SW 1271 (cell line): ENCODE measurements at places on chromosomes 6 and 20.
A peak's percentile ranks its signal among the peaks of the same experiment; 100 is the strongest.

DNA sequence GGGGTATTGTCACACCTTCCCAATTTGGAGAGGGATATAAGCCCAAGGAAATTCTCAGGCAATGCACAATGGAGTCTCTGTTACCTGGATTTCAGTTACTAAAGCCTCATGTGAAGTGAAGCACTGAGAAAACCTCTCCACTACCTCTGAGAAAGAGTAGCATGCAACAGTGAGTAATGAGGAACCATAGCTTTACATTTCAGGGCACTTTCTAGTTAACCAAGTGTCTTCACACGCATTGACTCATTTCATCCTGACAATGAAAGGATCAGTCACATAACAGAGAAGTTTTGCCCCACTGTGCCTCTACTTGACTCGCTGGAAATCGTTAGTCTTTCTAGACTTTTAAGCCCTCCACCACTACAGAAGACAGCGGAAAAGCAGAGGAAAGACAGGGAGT lies 86.2 kb upstream of the ARID1B start:
- no peak for DNase-seq

DNA sequence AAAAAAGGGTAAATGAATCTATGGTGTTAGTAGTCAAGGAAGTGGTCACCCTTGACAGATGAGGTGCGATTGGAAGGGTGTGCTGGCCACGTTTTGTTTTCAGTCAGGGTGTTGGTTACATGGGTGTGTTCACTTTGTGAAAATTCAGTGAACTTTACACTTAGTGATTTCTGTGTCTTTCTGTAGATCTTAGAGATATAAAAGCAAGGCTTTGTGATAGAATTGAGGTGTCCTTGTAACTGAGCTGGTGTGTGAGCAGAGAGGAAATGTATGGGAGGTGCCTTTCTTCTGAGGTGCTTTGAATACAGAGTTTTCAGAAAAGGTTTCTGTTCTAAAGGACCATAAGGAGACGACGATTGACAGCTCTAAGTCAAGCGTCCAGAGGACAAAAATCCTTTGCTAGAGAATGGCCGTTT lies 90.5 kb downstream of the SAMD3 start:
- DNase-seq, result no peak

DNA sequence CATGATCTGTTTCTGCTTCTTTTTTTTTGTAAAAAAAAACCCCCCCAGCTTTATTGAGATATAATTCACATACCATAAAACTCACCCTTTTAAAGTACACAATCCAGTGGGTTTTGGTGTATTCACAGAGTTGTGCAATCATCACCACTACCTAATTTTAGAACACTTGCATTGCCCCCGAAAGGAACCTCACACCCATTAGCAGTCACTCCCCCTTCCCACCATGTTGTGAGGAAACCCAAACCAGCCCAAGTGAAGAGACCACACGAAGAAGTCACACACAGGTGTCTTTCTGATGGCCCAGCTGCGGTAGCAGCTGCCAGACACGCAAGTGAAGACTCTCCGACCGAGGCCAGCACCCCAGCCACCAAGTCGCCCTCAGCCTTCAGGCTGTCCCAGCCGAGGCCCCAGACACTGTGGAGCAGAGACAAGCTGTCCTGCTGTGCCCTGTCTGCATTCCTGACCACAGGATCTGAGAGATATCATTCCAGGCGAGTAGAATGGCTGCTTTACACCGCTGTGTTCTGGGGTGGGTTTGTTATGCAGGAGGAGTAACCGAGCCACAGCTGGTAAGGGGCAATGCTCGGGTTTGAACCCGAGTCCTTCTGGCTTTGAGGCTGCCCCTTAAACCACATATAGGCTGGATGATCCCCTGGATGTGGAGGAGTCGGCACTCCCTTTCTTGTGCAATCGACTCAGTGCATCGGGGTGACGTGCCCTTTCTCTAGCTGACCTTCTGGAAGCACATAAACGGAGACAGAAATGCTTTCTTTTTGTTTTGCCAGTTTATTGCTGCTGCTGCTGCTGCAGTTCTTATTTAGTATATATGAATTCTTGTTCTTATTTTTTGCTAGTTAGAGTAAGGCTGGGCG lies 59.1 kb upstream of the PTPN1 start:
- no peak for DNase-seq

- DNase-seq, result no peak
Observed at GRCh38 chr6:79426625-79427278, 110.5 kb downstream of the LCA5 start.

GRCh38 chr20:1720845-1721475 lies 63.4 kb upstream of the SIRPG start:
- DNase-seq, result no peak

DNA sequence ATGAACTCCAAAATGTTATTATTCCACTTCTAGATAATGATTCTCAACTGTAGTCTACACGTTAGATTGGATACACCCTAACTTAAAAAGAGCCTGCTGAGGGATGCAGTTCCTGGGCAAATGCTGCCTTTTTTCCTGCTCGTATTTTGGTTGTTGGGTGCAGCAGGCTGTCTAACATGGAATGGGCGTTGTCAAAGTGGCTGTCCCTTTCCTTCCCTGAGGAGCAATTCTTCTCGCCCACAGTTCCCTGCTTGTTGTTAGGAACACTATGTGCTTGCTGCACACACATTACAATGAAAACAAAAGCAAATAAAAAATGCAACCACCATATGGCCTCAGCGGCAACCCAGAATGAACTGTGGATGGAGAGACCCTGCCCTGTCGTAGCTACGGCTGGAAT lies 1.7 kb upstream of the ADGRF5 start:
- DNase-seq, result no peak

- no peak for DNase-seq
Observed at GRCh38 chr6:167238146-167238693, 52.9 kb upstream of the UNC93A start.

GRCh38 chr6:95228636-95229035 lies 348.7 kb upstream of the MANEA start:
- no peak for DNase-seq

- no peak for DNase-seq
Observed at GRCh38 chr20:37315452-37316110, 26.1 kb downstream of the MANBAL start.

GRCh38 chr6:159726255-159726917 lies 920 bp upstream of the WTAP start:
- DNase-seq, result no peak

GRCh38 chr6:9659848-9660247 lies 755.0 kb downstream of the TFAP2A start:
- no peak for DNase-seq

DNA sequence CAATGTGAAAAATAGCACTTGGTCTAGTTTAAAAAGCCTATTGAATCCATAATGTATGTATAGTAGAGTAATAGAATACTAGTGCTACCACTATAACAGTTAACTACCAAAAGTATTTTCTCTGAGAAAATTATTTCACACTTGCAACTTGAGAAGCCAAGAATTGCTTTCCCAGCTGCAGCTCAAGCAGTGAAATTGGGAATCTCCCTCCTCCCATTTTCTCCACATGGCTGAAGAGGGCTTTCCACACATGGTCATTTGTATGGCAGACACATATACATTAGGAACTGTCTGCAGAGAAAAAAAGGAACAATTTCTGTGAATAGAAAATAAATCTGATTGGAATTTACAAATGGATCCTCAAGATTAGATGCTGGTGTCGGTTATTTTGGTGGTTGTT lies 34.5 kb downstream of the TOMM6 start:
- no peak for DNase-seq

GRCh38 chr20:34150306-34151000 lies 38.4 kb upstream of the EIF2S2 start:
- DNase-seq, result no peak

DNA sequence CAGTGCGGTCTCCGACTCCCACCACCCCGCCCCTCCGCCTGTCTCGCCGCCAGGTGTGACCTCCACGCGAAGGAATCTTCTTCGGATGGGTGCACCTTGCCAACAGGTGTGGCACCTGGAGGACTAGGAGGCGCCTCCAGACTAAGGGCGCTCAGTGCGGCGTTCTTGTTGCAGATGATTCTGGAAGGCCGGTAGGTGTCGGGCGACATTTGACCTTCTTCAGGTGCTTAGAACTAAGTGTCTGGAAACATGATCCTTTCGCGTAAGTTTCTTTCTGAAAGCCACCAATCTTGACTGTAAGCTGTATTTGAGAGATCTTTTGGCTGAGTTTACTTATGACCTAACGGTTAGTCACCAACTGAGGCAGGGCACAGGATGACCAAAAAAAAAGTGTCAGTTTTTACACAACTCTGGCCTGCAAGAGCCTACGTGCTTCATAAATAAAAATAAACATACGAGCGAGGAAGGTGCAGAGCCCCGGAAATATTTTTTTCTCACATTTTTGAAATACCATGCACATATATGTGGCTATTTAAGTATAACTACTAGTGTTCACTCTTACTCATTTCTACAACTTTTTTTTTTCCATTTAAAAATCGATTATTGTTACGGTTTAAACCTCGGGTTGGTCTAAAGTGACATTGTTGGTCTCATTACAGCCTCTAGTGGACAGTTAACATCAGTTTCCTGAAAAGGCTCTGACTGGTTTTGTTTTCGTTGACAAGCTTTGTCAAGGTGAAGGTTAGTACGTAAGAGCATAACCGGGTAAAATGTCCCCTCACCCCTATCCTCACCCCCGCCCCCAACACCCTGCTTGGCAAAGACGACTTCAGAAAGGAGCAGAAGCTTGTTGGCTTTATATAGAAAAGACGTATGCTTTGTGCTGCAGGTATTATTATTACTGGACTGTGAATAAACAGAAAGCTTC lies 1.6 kb upstream of the ATXN1 start:
- peak; percentile 79 for DNase-seq

- DNase-seq, result no peak
Observed at GRCh38 chr6:42916288-42916687, 435 bp downstream of the PTCRA start.

DNA sequence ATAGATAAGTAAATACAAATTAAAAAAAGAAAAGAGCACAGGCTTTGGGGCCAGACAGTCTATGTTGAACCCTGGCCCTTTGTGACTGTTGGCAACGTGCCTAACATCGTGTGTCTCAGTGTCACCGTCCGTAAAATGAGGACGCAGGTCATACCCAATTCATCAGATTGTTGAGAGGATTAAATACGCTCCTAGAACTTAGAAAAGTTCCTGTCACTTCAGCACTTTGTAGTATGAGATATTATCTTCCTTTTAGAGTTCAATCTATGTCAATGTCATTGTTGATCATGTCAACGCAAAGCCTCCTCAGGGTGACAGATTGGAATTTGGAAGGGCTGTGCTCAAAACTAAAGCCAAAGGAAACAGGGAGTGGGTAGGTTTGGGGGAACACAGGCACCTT lies 21.7 kb downstream of the SERPINB1 start:
- DNase-seq, result no peak

DNA sequence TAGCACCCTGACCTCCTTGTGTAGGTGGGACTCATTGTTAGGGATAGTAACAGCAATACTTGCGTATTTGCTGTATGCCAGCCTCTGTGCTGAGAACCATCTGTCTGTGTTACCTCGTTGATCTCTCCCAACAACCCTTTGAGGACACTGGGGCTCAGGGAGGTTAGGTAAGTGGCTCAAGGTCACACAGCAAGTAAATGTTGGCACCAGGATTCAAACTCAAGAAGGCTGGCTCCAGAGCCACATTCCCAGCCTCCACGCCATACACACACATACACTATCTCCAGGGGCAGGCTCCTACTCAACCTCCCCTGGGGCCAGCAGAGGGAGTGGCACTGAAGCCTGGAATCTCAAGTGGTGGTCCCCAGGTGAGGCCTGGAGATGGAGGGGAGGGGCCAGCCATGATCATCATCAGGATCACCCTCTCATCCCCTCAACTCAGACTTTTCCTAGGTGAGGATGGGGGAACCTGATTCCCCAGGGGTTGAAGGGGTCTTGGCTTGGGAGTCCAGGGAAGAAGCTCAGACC lies 109.4 kb downstream of the DLGAP4 start:
- DNase-seq, result no peak

DNA sequence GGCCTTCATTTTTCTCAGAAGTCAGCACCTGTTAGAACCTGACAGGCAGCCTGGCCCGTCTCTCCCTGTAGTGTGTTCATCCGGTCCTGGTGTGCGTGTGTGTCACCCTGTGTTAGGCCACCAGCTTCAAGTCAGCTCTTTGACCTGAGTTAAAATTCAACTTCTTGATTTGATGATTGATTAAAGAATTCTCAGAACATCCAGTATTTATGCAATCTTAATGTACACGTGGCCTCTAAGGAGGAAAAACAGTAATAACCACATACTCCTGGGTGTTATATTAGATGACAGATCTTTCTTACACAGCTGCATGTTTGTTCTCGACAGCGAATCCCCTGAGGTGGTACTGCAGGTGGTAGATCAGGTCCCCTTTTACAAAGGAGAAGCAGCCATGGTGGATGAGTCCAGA lies 19.1 kb upstream of the TMEM217 start:
- no peak for DNase-seq

DNA sequence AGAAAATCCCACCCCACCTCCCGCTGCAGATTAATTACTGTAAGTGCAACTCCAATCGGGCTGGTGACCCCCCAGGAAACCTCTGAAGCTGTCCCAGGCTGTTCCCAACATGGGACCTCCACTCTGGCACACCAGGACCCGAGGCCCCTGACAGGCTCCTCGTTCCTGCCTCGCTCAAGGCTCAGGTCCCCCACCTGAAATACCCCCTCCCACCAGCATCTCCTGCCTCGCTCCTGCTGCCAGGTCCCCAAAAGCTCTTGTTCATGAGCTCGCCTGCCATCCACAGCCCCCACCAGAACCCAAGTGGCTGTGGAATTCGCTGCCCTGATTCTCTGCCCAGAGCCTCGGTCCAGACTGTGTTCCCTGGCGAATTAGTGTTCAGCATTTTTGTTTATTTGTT lies 26.1 kb downstream of the NPEPL1 start:
- no peak for DNase-seq

DNA sequence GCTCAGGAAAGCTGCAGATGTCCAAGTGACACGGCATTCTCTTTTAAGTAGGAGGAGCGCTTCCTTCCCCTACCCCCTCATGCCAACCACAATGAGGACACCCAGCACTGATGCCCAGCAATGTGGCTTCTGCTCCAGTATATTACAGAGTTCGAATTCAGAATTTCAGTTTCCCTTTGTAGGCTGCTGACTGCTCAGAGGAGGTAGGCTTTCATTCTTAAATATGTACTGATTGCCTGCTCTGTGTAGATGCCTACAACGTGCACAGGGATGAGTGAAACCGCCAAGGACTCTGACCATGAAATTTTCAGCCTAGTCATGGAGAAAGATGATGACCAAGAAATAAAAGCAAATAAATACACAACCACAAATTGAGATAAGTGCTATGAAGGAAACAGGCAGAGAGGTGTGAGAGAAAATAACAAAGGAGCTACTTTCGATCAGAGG lies 50.9 kb upstream of the TNFAIP3 start:
- no peak for DNase-seq

- no peak for DNase-seq
Observed at GRCh38 chr6:143505537-143505936, 6.0 kb downstream of the FUCA2 start.
